Activated CD4-positive, CD25-positive, alpha-beta regulatory T cell treated with anti-CD3 and anti-CD28 coated beads, Interleukin-2, amount 50 U/mL, for 16 hours (primary cell): ENCODE measurements at places on chromosomes 16 and 17.

GRCh38 chr16:86571530-86571915, 4.9 kb downstream of the FOXC2 start:
- DNase-seq, result no peak

- no peak for DNase-seq
These were observed 327.3 kb upstream of the CDH8 start for GRCh38 chr16:62363501-62363900.

DNA sequence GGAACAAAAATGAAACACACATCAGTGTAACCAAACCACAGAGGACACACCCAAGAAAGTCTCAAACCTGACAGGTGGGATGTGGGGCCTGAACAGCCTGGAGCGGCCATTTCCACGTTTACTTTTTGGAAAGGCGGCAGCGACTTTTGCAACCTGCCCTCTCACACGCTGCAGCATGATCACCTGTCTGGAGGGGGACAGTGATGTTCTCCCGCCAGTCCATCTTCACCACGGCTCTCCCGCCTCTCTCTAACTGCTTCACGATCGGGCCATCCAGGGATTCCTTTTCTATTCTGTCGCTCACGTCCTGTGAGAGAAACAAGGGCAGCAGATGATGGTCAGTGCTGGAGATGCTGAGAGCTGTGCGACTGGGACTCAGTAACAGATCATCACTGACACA, 24.7 kb upstream of the ICAM2 start:
- no peak for DNase-seq

DNA sequence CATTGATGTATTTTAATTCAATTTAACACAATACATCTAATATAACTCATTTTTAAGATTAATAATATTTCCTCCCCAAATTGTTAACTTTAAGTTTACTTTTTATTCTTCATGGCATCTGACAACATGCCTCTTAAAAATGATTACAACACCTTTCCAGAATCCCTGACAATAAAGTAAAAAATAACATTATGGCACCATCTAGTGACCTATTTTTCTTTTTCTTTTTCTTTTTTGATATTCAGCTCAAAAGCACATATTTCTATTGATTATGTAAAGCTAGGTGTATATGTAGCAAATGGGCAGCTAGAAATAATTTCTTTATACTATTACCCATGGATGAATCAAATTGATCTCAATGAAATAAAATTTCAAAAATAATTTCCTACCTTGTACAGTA, 834.3 kb upstream of the CDH8 start:
- DNase-seq, result no peak
